ENCODE measurements at places on chromosomes 3 and 15. TPM values are rescaled to one million over a fixed set of nuclear protein-coding genes. Genes with fewer than 3 reads are reported as not detected.

Gene RYK
- 59.2 TPM for total RNA-seq

Gene GATM
- total RNA-seq = 0.70 TPM

Gene MESP1
- total RNA-seq = not detected

Gene CCR8
- 1.3 TPM for total RNA-seq

Gene CILP
- total RNA-seq = 0.31 TPM

Gene MYRIP
- total RNA-seq = not detected

Gene TM4SF4
- total RNA-seq = not detected

Gene CCDC32
- total RNA-seq = 20.9 TPM

Gene GRK7
- total RNA-seq = 0.19 TPM

Gene SMCO1
- total RNA-seq = not detected

Gene TMEM44
- total RNA-seq = 1.1 TPM

Gene FOXL2NB
- not detected for total RNA-seq

Gene ZBTB11
- 76.6 TPM for total RNA-seq

Gene NR1I2
- not detected for total RNA-seq

Gene PKM
- 203 TPM for total RNA-seq
